Omental fat pad (tissue), 4 donors: ENCODE measurements at places on chromosomes 6 and 20.

- DNase-seq: no peak
These were observed 19.9 kb downstream of the GZF1 start for GRCh38 chr20:23381876-23382275.

DNA sequence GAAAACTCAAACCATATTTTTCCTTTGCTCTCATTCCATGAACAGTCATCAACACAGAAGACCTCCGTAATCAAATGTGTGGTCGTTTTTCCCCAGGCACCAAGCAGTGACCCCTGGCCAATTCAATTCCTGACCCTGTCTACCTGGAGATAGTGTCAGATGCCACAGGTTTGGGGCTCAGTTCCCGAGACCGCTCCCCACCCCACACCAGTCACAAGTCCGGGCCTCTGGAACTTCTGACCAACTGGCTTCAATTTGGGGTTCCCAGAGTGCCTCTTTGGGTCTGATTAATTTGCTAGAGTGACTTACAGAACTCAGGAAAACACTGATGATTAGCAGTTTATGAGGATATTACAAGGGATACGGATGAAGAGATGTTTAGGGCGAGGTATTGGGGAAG lies 6.0 kb downstream of the IGF2R start:
- no peak for DNase-seq

DNA sequence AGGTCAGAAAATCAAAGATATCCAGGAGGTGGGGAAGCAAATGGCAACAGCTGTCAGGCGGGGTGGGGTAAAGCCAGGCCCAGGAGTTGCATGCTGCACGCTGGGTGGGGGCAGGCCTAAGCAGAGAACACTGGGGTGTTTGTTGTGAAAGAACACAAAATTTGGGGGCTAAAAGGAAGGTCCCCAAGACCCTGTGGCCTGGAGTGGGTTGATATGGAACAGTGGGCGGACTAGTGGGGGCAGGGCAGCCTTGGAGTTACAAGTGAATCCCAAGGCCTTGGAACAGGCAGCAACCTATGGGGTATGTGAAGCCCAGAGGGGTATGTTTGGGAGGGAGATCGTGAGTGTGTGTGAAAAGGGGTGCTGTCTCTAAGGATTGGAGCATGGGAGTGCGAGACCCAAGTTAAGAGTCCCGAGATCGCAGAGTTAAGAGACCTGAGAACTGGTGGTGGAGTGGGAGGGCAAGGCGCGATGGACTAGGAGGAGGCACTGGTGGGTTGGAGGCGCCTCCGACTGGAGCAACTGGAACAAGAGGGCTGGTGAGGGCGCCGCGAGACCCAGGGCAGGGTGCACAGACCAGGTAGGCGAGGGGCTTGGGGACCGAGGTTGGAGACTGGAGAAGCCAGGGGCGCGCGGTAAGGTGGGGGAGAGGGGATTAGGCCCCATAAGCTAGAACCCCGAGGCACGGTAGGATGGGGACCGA lies 658 bp downstream of the CUL7 start:
- no peak for DNase-seq

GRCh38 chr20:35595456-35595855 lies 20.2 kb upstream of the SPAG4 start:
- DNase-seq: no peak

DNA sequence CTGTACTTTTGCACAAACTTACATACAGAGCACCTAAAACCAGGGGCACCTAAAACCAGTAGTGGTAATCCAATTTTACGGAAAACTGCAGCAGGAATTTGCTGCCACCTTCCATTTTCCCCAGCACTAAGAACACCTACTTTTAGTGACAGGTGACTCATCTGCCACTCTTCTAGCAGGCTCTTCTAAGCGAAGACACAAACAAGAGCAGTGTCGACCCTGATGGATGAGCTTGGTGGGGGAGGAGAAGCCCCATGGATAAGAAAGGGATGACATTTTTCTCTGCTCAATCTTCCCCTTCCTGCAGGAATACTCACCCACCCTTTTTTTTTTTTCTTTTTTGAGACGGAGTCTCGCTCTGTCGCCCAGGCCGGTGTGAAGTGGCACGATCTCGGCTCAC lies 116.9 kb downstream of the GMPR start:
- DNase-seq: no peak

DNA sequence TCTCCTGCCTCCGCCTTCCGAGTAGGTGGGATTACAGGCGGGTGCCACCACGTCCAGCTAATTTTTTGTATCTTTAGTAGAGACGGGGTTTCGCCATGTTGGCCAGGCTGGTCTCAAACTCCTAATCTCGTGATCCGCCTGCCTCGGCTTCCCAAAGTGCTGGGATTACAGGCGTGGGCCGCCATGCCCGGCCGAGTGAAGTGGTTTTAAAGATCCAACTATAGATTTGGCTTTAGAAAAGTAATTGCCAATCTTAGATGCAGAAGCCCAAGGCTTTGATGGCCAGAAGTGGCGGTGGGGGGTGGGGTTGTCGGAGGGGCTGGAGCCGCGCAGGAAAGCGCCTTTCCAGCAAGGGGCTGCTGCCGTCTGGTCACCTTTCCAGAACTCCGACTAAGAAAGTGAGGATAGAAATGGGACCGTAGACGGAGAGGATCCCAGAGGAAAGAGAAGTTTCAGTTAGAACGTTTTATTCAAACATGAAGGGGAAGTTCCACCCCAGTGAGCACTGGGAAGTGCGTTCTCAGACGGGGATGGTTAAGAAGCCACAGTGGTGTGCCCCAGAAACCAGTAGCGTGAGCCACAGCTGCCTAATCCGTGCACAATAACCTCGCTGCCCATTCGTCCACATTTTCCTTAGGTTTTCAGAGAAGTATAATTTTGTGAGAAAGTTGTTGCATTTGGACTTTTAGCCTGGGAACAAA lies 69.7 kb downstream of the DLL1 start:
- no peak for DNase-seq

DNA sequence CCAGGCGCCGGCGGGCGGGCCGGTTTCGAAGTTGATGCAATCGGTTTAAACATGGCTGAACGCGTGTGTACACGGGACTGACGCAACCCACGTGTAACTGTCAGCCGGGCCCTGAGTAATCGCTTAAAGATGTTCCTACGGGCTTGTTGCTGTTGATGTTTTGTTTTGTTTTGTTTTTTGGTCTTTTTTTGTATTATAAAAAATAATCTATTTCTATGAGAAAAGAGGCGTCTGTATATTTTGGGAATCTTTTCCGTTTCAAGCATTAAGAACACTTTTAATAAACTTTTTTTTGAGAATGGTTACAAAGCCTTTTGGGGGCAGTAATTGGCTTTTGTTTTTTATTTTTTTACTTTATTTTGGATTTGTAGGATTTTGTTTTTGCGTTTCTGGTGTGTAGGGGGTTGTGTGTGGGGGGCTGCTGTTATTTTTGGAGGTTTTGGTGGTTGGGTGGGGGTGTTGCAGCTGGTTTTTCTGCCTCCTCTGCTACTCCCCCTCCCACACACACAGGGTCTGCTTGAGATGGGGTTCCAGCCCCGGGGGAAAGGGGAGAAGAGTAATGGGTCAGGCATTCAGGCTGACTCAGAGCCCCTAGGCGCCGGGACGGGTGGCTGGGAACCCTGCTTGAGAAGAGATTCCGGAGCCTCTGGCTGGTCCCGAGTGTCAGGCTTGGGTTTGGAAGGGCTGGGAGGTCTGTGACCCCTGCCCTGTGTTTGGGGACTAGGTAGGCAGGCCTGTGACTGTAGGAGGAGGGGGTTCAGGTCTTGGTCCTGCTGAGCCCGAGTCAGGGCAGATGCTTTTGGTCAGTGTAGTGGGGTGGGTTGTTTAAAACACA lies 2.0 kb downstream of the CEBPB start:
- DNase-seq: no peak

DNA sequence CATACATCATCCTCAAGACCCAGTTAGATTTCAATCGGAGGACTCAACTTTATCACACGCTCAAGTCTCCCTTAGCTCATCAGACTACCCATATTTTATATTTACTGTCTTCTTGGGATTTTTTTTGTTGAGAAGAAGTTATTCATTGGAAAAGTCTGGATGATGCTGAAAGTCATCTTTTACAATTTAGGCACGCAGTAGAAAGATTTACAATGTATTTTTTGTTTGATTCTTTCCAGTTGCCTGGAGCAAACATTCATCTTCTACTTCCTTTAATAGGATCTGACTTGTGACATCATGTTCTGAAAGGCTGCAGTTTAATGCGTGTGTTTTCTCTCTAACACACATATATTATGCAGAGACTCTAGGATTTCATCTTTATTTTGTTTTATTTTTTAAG lies 235.7 kb downstream of the DOK5 start:
- DNase-seq: no peak
